Astrocyte of the spinal cord (primary cell): ENCODE measurements at places on chromosomes 13 and 19.

DNA sequence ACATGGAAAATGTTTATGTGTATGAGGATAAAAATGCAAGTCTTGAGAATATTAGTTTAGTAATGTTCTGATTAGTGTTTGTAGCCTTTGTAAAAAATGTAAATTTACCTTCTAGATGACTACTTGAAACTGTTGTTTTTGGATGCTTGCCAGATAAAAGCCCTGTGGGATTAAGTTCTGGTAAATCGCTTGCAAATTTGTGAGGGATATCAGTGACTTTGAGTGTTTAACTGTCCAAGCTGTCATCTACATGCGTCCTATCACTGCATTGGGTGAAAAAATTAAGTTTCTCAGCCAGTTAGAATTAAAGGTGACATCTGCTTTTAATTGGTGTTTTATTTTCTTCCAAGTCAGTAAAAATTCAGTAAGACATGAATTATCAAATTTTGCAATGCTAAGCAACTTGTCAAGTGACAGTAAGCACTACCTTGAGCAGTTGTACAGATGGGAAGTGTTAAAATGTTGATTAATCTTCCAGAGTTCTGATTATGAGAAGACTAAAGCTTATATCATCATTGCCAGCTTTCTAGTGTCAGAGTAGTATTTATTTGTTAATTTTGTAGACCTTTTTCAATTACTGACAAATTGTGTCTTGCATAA lies 88.0 kb downstream of the PCCA start:
- peak; percentile 65 for DNase-seq

DNA sequence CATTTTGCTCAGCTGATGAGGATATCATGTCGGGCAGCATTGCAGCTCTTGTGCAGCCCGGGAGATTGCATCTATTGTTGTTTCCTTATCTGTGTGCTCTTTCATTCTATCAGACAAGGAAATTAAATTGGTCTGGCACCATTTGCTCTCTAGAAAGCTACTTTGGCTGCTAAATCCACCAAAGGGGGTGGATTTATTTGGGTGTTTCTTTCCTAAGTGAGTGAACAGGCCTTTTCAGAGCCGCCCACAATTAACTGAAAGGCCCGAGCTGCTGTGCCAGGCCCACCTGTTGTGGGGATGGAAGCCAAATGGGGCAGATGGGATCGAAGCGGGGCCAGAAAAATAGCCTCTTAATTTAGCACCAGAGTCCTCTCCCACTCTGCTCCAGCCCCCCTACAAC lies 99.4 kb downstream of the DNAJC15 start:
- no peak for DNase-seq

GRCh38 chr19:32672841-32673240 lies 2.1 kb downstream of the ANKRD27 start:
- DNase-seq: no peak

DNA sequence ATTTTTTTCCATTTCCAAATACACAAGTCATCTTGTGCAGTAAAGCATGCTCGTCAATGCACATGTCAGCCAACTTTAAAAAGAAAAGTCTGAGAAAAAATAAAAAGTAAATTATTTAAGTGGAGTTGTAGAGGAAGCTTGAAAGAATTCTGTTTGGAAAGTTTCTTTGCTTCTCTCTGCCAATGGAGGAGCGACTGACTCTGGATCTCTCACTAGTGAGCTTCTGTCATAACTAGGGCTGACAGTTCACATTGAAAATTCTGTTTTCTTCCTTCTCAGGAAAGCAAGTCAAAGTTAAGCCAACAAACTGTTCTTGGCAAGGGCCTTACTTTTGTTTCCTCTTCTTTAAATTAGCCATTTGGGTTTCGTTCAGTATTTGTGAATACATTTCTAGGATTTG lies 298.2 kb downstream of the POU4F1 start:
- DNase-seq: no peak

GRCh38 chr13:22009500-22009899 lies 338.6 kb downstream of the FGF9 start:
- no peak for DNase-seq

- DNase-seq: no peak
Measured at GRCh38 chr19:39542206-39542605, 2.2 kb upstream of the EID2 start.

DNA sequence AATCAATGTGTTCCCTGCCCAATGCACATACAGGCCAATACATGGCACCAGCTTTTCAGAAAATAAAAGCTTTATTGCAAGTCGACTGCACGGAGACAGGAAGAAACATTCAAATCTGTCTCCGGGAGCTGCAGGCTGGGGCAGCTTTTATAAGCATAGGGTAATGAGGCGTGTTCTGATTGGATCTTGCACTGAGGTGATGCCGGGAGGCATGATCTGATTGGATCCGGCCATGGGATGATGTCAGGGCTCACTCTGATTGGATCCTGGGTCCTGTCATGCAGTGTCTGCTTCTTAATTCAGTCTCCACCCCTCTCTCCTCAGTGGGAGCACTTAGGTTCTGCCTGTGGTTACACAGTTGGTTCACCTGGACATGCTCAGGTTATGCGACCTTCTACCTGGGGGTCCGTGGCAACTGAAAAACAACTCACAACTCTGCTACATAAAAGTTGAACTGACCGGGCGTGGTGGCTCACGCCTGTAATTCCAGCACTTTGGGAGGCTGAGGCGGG lies 11.8 kb upstream of the FBN3 start:
- DNase-seq: no peak

GRCh38 chr13:27658546-27658945 lies 36.9 kb downstream of the POLR1D start:
- DNase-seq: peak; percentile 22

- DNase-seq: peak; percentile 58
Measured at GRCh38 chr19:46616631-46617322, 8.1 kb downstream of the PTGIR start.

DNA sequence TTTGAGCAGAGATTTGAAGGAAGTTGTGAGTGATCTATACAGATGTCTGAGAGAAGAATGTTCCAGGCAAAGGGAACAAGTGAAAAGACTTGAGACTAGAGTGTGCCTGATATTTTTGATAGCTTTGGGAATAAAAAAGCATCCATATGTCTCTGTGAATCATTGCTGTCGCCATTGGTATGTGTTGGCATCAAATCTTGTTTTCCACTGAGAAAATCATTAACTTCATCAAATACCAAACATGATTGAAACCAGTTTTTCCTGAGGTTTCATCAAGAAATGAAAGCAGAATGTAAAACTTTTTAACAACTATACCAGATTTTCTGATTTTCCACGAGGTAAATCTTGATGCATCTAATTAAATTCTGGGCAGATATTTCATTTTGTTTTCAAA lies 862.6 kb downstream of the DIAPH3 start:
- DNase-seq: no peak

- DNase-seq: no peak
Measured at GRCh38 chr13:72886272-72887067, 104.5 kb downstream of the PIBF1 start.

GRCh38 chr13:40259899-40260298 lies 406.5 kb downstream of the FOXO1 start:
- DNase-seq: no peak

DNA sequence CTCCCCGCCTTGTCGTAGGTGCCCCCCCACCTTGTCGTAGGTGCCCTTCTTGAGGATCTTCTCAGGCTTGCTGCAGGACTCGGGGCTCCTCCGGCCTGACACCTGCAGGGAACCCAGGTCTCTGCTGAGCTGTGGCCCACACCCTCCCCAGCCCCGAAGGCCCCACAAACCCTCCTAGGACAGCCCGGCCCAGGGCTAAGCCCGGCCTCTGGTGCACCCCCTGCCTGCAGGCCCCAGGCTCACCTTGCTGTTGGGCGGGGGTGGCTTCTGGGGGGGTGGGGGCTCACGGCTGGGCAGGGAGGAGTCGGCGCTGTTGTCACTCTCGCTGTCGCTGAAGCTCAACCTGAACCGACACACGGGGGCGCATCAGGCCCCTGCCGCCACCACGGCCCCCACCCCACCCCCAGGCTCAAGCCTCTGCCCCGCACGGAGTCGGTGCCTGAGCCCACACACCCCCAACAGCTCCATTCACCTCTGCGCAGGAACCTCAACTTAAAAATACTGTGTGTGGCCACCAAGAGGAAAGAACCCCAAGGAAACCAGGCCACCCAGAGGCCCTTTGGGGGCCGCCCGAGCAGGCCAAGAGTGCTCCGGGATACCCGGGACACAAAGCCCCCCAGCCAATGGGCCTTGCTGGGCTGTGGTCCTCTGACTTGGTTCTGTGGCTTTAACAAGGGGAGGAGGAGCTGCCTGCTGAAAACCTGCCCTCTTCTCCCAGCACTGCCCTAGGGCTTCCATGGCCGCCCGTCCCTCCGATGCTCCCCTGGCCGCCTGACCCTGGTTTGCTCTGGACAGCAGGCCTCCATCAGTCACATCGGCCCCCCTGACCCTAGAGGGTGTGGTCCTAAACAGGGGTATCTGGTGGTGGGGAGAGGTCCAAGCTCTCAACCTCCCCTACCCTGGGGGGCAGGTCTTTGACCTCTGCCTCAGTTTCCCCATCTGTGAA lies 65.8 kb downstream of the MLLT1 start:
- DNase-seq: no peak

GRCh38 chr13:106089261-106089980 lies 446.0 kb downstream of the EFNB2 start:
- DNase-seq: no peak

DNA sequence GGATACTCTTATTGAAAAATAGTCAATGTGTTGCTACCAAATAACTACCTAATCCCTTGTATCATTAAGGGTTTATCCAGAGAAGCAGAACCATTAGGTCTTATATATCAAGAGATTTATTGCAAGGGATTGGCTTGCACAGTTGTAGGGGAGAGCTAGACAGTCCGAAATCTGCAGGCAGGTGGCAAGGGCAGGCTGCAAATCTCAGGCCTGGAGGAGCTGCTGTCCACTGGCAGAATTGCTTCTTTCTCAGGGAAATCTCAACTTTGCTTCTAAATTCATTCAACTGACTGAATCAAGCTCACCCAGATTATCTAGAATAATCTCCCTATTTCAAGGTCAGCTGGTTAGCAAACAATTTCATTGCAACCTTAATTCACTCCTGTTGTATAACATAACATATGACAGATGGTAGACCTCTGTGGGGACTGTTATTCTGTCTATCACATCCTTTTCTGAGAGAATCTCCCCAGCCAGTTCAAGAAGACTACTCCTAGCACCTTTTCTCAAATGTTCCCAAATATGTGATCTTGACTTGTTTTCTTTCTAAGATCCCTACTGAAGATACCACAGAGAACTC lies 194.2 kb downstream of the NHLRC3 start:
- DNase-seq: no peak

DNA sequence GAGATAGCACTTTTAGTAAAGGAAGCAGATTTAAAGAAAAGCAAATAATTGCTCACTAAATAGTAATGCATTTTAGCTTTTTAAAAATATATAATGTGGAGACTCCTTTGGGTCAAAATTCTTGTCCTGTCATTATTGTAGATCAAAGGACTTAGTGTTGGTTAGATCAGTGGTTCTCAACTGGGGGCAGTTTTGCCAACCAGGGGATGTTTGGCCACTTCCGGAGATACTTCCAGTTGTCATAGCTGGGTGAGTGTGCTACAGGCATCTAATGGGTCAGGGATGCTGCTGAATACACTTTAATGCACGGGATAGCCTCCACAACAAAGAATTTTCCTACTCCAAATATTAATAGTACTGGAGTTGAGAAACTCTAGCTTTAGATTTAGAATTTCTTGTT lies 126.8 kb downstream of the LMO7 start:
- DNase-seq: no peak

DNA sequence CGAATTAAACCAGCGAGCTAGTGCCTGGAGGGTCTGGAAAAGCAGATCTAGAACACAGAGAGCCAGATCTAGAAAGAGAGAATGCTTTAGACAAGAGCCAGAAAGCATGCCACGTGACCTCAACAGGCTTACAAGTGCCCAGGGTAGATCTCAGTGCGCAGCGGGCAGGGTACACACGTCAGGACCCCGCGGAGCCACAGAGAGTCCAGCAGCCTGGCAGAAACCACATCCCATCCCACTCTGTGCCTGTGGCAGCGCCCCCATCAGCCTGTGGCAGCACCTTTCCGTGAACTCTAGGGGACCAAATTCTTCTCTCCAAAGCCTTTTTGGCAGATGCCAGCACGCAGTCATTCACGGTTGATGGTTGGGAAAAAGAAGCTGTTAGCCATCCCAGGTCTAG lies 5.9 kb downstream of the ARHGEF1 start:
- no peak for DNase-seq
